Stimulated activated CD8-positive, alpha-beta memory T cell treated with anti-CD3 and anti-CD28 coated beads, Interleukin-4, amount 100 ng/mL, for 1 hour (primary cell): ENCODE measurements at places on chromosomes 1 and 21.

GRCh38 chr1:237050185-237050584 lies 8.2 kb downstream of the RYR2 start:
- no peak for DNase-seq

DNA sequence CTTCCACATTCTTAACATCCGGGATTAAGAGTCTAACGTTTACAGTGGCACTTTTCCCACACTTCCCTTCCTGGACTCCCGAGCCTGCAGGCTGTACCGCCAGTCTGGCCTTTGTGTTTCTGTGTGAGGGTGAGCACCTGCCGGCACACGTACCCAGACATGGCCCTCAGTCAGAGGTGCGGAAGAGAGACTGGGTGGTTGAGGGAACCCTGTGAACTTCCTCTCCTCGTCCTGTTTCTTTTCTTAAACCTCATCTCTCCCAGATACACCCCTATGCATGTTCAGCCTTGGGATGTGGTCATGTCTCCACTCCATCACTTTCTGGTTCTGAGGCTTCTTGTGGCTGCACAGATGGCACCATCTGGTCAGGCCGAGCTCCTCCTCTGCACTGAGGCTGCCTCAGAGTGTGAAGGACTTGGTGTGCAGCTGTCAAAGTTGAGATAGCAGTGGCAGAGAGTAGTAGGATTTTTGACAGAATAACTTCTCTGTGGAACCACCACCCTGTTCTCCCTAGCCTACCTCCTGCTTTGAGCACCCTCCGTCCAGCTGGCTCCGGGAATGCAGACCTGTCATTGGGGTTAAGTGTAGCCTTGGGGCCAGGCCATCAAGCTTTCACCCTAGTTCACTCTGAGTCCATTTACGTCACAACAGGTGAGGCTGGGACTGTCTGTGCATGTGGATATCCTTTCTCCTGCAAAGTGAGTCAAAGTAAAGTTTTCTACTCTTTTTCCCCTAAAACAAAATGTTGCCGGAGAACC lies 31.4 kb downstream of the VASH2 start:
- no peak for DNase-seq

GRCh38 chr1:203818399-203818798 lies 23.0 kb downstream of the ZBED6 start:
- no peak for DNase-seq

DNA sequence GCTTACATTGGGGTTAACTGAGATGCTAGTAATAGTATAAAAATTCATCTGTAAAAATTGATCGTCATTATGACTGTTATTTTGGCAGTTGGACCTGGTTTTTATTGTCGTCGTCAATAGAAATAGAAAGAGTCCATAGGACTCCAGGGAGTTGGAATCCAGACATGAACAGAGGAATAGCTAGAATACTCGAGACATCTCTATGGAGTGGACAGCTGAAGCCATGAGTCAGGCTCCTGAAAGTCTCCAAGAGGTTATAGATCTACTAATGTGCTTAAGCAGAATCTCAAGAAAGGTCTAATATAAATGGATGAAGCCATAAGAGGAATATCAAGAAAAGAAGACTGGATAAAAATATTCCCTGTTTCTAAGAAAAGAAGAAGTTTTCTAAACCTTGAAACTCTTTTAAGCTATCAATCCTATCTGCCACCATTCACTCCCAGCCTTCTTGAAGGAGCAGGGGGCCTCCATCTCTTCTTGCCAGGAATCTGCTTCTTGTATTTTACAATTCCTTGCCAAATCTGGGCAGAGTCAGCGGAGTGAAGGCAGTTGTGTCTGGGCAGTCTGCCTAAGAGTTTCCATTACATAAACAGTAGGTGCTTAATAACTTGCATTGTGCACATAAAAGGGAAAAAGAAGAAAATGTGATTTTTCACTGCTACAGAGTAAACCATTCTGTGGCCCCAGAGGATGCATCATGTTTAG lies 163.3 kb downstream of the ST6GALNAC5 start:
- no peak for DNase-seq

- no peak for DNase-seq
These were observed 36.9 kb downstream of the EIF2D start for GRCh38 chr1:206575165-206575893.

- no peak for DNase-seq
These were observed 107.5 kb upstream of the HOOK1 start for GRCh38 chr1:59707178-59707791.

GRCh38 chr1:192476802-192477298 lies 98.7 kb upstream of the RGS1 start:
- no peak for DNase-seq

- no peak for DNase-seq
These were observed 648 bp downstream of the ATP5PF start for GRCh38 chr21:25733859-25734653.

DNA sequence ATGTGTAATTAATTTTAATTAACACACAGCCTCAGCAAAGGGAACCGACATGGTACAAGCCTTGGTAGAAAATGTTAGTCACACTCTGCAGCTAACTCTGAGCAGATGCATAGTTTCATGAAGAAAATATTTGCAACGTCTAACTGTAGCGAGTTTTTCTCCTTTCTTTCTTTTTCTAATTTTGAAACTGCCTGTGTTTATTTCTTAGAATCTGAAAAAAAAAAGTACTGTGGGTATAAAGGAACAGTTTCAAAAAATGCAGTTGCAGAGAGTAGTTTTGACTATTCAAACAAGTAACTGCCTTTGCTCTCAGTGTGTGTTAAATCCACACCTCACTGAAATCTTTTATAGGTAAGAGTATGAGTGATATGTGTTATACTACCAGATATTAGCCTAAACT lies 149.9 kb upstream of the C1orf105 start:
- no peak for DNase-seq

- DNase-seq = no peak
These were observed 68.7 kb upstream of the LRIF1 start for GRCh38 chr1:111032295-111032897.

- DNase-seq = no peak
These were observed 35.0 kb downstream of the UCK2 start for GRCh38 chr1:165862448-165862847.
